ENCODE measurements at places on chromosomes 3 and 15.

GRCh38 chr3:179000659-179001058 is 71.0 kb downstream of the ZMAT3 start:
- no peak for DNase-seq

- no peak for DNase-seq
These were observed 7.2 kb downstream of the TMEM45A start for GRCh38 chr3:100499651-100500050.

- no peak for DNase-seq
These were observed 298.8 kb upstream of the RASGRP1 start for GRCh38 chr15:38863381-38863780.

- DNase-seq: no peak
These were observed 84.6 kb upstream of the PFN2 start for GRCh38 chr3:150055332-150055731.

- DNase-seq: no peak
These were observed 67.2 kb downstream of the NCEH1 start for GRCh38 chr3:172643506-172644179.

- no peak for DNase-seq
These were observed 188.1 kb downstream of the FNDC3B start for GRCh38 chr3:172227340-172228035.

- DNase-seq: no peak
These were observed 13.4 kb upstream of the SCN10A start for GRCh38 chr3:38829404-38829803.

DNA sequence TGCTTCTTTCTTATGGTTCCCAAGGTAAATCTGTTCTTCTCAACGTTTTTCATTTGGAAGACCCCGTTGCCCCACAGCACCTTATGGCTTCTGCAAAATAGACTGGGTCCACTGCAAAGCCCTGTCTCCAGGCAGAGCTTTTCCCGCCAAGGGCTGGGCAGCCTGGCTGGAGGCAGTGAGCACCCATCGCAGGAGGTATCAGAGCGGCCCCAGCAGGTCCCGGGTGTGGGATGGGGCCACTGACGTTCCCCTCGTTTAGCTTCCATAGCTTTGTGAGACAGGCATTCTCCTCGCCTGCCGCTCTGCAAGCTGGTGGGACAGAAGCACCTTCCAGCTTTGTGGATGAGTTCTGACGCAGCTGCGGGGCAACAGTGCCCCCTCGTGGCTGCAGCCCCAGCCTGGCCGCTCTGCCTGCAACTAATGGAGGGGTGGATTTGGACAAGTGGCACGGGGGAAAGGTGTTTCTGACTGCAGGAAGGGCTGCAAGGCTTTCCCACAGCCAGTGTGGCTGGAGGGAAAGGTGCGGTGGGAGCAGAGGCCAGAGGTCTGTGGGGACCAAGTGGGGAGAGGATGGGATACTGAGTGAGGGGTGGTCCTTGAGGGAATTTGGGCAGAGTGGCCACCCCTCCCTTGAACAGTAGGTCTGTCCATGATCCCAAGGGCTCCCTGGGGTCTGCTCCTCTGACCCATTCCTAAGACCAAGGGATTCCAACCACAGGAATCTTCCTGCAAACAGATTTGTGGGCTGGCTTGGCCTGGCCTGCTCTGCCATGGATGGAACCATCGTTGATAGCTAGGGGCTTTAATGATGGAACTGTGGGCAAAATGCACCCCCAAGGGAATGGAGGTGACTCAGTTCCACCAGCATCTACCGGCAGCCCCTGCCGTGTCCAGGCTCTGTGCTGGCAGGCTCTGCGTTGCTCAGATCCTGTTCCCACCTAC is 99.4 kb downstream of the FBLN2 start:
- peak; percentile 65 for DNase-seq

- no peak for DNase-seq
These were observed 122.9 kb downstream of the NSUN3 start for GRCh38 chr3:94185753-94186152.

GRCh38 chr15:30830961-30831360 is 72.8 kb upstream of the FAN1 start:
- no peak for DNase-seq

DNA sequence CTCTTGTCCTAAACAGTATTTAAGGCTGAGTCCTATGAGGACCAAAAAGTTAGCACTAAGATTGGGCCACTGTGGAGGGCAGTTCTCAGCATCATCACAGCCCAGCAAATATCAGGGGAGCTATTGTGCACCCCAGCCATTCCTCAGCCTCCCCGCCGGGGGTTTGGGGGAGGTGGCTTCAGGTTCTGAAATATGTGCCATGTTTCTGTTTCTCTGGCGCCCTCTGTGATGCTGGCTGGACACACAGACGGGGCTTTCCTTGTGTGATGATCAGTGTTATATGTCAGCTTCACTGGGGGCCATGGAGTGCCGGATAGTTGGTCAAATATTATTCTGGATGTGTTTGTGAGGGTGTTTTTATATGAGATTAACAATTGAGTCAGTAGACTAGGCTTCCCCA is 106.8 kb downstream of the GABRG3 start:
- DNase-seq: no peak

GRCh38 chr15:30001602-30002001 is 81.2 kb upstream of the GOLGA8J start:
- DNase-seq: no peak

DNA sequence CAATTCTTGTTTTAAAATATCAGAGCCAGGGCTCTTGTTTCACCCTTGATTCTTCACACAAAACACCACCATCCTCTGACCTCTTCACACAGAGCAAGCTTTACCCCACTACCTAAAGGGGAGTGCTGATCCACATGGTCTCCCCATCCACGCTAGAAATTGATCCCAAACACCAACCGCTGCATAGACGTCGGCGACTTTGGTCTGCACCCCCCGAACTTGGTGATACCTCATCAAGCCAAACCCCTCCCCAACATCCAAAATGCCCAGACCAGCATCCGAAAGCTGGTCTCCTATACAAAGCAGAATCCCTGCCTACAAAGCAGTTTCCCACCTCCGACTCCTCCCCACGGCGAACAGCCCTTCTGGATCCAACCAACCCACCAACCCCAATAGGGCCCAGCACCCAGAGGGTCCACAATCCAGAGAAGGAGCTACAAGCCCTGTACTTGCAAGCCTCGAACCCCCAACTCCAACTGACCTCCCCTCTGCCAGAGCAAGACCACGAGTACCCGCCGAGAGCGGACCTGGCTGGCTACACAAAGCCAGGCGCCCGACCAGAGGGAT is 25.8 kb upstream of the MTHFS start:
- no peak for DNase-seq

DNA sequence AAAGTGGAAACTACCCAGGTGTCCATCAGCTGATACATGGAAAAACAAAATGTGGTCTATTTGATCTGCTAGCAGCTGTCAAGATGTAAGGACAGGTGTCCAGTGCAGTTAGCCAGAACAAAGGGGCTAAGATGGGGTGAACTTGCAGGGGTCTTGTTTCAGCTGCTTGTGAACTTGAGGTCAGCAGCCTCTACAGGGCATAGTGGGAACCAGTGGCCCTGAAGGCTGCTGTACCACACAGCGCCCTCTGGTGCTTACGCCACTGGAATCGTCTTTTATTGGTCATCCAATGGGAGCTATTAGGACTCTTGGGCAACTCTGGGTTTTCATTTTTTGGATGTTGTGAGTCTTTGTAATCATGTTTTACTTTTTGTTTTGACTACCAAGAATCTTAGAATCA is 62.2 kb upstream of the CTSH start:
- DNase-seq: no peak

DNA sequence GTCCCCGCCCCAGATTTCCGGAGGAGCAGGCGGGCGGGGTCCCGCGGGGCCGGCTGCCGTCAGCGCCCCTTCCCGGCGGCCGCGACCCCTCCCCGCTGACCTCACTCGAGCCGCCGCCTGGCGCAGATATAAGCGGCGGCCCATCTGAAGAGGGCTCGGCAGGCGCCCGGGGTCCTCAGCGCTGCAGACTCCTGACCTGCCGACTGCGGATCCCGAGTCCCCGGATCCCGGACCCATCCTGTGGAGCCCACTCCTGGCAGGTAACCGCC is at the start of gene TRH:
TRH (plus strand) TSS at position 157 of the 269 bp plus-strand sequence. CDS start 1,097 bp downstream, outside the sequence.
- DNase-seq: no peak

GRCh38 chr3:33215739-33216138 is 2.9 kb downstream of the SUSD5 start:
- DNase-seq: no peak

GRCh38 chr3:159650726-159651125 is 337.9 kb upstream of the IL12A start:
- no peak for DNase-seq

DNA sequence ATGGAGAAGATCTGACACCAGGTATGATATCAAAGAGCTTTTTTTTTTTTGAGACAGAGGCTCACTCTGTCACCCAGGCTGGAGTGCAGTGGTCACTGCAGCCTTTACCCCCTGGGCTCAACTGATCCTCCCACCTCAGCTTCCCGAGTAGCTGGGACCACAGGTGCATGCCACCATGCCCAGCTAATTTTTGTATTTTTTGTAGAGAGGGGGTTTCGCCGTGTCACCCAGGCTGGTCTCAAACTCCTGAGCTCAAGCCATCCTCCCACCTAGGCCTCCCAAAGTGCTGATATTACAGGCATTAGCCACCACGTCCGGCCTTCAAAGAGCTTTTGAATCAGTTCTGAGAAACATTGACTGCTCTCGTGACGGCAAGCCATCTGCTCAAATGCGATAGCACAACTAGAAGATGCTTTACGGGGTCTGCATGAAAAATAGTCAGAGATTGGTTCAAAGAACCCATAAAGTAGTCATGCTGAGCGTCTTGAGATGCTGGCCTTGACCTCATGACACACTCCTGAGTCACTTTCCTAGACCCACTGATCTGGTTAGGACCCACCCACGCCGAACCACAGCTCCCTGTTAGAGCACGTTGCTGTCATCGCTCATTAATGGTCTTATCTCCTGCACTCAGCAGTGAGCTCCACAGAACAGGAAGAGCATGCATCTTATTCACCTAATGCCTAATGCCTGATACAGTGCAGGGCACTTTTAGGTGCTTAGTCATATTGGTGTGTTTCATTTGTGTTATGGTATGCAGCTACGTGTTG is 57.0 kb upstream of the NR2F2 start:
- DNase-seq: peak; percentile 38

DNA sequence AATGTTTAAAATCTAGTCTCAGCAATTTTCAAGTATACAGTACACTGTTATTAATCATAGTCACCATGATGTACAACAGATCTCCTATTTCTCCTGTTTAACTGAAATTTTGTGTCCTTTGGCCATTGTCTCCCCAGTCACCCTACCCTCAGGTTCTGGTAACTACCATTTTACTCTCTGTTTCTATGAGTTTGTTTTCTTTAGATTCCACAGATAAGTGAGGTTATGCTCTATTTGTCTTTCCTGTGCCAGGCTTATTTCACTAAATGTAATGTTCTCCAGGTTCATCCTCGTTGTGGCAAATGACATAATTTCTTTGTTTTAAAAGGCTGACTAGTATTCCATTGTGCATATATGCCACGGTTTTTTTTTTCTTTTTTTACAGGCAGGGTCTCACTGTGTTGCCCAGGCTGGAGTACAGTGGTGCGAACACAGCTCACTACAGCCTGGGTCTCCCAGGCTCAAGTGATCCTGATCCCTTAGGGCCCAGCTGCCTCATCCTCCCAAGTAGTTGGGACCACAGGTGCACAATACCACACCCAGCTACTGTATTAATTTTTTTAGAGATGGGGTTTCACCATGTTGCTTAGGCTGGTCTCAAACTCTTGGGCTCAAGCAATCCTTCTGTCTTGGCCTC is 50.0 kb downstream of the RAB7A start:
- no peak for DNase-seq

- DNase-seq: no peak
These were observed 67.8 kb upstream of the PPP2R3A start for GRCh38 chr3:135897715-135898114.

DNA sequence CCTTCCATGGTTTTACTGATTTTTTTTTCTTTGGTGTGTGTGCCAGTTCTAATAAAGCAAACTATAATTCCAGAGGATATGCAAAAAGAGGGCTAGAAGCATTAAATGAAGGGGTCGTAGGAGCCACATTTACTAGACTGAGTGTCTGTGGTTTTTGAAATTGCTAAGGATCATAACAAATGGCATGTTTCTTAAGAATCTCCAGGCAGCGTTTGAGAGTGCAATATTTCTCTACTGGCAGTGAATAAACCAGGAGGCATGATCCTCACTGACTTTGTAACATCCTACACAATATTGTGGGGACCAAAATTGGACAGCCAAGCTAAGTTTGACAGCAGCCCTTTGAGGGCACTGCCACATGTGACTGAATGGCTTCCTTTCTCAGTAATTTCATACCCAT is 115.9 kb upstream of the CCNL1 start:
- DNase-seq: no peak

DNA sequence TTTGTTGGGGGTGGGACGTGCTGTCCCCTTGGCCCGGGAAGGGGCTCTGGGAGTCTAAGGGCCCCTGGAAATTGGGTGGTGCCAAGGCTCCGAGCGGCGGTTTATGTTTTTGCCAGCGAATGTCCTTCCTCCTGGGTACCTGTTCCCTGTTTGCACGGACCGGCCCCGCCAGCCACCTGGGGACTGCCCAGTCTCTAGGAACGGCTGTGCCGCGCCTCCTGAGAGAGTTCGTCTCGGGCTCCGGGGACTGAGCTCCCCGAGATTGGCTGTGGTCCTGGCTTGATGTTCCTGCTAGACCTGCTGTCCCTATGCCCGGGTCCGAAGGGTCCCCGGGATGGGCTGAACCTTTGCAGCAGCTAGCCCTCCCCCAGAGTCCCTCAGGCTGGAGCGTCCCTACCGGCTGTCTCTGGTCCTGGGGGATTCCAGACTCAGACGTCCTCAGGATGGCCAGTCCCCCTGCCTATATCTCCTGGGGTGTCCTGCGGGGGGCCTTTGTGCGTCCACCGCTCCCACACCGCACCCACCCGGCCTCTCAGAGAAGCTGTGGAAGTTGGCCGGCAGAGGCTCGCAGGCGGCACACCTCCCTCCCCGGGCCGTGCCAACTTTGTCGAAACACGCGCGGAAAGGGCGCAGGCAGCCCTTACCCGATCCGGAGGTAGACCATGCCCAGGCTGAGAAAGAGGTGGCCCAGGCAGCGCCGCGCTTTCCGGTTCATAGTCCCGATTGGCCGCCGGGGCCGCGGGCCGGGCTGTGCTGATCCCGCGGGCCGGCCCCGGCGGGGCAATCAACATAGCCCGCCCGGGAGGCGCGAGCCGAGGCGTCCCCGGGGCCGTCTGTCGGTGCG is 547 bp downstream of the WNT7A start:
- no peak for DNase-seq

GRCh38 chr3:71384837-71385716 is 198.5 kb downstream of the FOXP1 start:
- DNase-seq: no peak

- DNase-seq: no peak
These were observed 24.2 kb upstream of the SLC41A3 start for GRCh38 chr3:126107957-126108675.

- no peak for DNase-seq
These were observed 35.7 kb downstream of the BOC start for GRCh38 chr3:113247068-113247467.

GRCh38 chr3:58414538-58415197 is 19.0 kb downstream of the PDHB start:
- DNase-seq: peak; percentile 4

DNA sequence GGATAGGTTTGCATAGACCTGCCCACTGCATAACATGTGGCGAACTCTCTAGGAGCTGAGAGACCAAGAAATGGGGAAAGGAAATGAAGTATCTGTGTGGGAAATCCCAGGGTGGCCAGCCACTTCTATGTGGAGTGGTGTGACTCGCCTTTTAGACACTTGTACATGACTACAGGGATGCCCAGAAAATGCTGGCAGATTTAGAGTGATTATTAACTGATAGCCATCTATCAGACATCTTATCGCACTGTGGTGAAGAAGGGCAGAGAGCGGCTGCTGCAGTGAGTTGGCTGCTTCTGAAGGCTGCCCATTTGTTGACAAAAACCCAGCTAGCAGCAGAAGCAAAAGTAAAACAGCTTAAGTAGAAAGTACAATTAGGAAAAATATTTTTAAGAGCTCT is 18.1 kb upstream of the STAC start:
- no peak for DNase-seq

GRCh38 chr15:47502041-47502440 is 215.3 kb upstream of the SEMA6D start:
- DNase-seq: no peak
